ENCODE measurements at places on chromosomes 5 and 9.
A peak's percentile ranks its signal among the peaks of the same experiment; 100 is the strongest.

DNA sequence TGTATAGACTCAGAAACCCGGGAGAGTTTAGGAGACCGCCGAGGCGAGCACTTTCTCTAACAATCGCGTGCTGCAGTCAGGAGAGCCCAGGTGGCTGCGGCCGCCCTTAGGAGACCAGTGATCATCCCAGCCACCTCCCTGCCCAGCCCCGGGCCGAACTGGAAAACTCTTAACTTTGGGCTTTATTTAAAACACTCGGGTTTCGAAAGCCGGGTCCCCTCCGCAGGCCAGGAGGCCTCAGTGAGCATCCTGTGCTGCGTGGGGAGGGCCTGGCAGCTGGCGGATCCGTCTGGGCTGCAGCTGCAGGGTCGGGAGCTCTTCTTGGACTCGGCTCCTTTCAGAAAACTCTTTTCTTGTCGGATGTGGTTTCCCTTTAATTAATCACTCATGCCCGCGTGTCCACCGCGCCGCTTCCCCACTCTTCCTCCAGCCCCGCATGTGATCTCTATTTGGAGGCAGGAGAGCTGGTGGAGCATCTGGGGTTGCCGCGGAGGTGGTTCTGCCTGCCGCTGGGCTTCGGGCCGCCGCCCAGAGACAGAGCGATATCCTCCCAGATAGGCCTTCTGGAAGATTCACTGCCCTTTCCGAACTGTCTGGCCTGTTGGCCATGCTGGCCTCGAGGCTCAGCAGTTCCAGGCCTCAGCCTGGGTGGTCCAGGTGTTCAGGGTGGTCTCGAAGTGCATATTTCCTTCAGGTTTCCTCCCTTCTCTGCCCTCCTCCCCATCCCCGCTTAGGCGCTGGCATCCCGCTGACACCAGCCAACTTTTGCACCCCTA lies 59.5 kb downstream of the TMEM174 start:
- no peak for DNase-seq

- no peak for DNase-seq
Measured at GRCh38 chr5:118857700-118858099, 130.6 kb downstream of the DTWD2 start.

DNA sequence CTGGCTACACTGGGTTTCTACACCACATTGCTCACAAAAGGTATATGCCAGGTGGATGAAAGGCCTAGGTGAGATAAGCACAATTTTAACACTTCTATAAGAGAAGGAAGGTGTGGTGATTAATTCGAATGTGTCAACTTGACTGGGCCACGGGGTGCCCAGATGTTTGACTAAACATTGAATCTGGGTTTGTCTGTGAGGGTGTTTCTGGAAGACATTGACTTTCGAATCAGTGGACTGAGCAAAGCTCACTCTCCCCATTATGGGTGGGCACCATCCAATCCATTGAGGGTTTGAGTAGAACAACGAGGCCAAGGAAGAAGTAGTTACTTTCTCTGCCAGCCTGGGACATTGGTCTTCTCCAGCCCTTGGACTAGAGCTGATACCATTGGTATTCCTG lies 78.2 kb upstream of the COL5A1 start:
- no peak for DNase-seq

GRCh38 chr5:149546974-149547373 lies 4.3 kb downstream of the CSNK1A1 start:
- DNase-seq: no peak

- DNase-seq: peak; percentile 17
Measured at GRCh38 chr9:113299800-113300292, 3.3 kb downstream of the RNF183 start.

- DNase-seq: no peak
Measured at GRCh38 chr9:7608261-7608660, 191.3 kb downstream of the DMAC1 start.

- DNase-seq: peak; percentile 1
Measured at GRCh38 chr5:27906931-27907601, 868.7 kb upstream of the CDH9 start.

- DNase-seq: no peak
Measured at GRCh38 chr5:179470201-179470600, 80.2 kb upstream of the RUFY1 start.

- no peak for DNase-seq
Measured at GRCh38 chr5:139664727-139665351, 16.7 kb downstream of the CXXC5 start.

DNA sequence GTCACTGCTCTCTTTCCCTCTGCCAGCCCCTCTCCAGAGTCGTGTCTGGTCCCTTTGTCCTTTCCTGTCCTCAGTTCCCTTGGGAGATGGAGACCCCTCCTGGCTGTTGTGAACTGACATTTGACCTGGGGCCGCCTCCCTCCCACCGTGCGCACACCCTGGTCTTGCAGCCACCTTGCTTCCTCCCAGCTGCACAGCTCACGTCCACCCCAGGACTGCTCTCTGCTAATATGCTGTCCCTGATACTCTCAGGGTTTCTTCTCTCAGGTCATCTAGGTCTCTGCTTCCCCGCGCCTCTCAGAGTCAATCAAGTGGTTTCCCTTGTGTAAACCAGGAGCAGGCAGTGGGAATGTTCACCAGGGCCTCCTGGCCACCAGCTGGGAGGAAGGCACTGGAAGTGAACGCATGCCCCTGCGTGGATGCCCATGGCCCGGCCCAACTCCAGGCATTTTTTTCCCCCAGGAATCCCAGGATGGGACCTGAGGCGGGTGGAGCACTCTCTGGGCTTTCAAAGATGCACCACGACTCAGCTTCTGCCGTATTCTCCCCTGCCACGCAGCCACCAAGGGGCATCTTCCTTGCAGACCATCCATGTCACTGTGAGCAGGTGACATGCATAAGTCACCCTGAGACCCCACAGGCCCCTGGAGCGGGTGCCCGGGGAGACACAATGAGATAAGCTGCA lies 142.4 kb downstream of the OLFM1 start:
- no peak for DNase-seq

GRCh38 chr5:107516452-107517184 lies 154.1 kb downstream of the EFNA5 start:
- peak; percentile 35 for DNase-seq

DNA sequence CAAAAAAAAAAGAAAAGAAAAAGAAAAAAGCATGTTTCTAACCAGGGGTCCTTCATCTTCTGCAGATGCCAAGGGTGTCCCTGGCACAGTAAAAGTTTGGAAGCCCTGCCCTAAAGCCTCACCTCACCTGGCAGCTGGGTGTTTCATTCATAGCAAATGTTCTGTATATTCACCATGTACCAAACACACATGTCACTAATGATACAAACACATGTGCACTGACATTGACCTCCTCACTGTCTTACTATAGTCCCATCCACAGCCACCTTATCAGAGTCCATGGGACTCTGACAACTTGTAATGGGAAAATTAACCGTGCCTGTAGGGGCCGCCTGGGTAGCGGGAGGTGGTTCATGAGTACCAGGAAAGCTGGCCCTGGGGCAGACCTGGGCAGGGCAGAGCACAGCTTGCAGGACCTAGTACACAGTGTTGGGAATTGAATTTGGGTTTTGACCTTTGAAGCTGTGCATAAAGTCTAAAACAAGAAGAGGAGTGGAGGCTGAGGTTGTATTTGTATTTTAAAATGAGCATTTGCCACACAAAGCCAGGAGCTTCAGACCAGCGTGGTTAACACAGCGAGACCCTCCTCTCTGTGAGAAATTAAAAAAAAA lies 6.4 kb upstream of the MGAT4B start:
- DNase-seq: no peak

DNA sequence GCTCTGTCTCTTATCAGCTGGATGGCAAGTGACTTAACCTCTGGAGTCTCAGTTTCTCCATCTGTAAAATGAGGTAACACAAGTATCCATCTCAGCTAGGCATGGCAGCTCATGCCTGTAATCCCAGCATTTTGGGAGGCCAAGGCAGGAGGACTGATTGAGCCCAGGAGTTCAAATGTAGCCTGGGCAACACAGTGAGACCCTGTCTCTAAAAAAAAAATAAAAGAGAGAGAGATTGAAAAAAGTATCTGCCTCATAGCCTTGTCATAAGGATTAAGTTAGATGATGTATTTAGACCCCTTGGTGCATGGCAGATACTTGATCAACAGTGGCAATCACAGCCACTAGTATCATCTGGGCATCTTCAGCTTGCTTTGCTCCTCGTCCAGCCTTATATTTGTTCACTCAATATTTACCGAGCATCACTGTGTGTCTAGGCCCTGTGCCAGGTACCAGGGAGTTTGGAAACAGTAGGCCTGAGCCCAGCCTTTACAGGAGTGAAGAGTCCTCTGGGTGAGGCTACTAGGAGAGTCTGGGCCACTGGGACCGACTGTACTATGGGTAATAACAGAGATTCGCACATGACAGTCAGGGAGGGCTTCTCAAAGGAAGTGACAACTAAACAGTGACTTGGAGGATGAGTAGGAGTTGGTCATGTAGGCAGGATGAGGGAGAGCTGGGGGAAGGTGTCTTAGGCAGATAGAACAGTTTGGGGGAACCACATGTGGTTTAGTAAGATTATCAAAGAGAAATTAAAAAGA lies 34.2 kb downstream of the CORO2A start:
- DNase-seq: no peak

DNA sequence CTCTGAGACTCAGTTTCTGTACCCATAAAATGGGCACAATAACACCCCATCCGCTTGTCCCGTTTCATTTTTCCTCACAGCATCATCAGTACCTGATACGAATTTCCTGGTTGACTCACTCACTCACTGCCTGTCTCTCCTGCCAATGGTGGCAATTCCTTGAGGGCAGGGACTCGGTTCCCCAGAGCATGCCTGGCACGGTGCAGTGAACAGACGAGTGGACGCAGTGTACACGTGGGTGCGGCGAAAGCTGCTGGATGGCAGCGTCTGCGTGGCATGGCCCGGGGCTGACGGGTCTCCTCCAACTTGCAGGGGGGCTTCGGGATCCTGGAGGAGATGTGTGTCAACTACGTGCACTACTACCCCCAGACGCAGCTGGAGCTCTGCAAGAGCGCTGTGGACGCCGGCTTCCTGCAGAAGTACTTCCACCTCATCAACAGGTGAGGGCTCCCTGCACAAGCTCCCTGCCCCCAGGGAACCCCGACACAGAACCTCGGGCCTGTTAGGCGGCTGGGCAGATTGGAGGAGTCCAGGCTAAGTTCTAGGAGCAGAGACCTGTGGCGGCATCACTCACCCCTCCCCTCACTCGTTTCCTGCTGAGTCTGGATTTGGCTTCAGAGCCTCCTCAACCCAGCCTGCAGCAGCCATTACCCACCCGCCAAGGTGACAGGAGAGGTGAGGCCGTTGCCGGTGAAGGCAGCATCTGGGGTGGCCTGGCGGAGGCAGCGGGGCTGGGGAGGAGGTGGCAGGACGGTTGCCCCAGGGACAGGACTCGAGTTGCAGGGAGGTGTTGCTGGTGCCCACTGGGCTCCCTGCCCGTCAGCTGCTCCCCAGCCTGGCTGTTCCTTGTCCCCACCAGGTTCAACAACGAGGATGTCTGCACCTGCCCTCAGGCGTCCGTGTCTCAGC lies 20.3 kb downstream of the DBH start:
- no peak for DNase-seq

DNA sequence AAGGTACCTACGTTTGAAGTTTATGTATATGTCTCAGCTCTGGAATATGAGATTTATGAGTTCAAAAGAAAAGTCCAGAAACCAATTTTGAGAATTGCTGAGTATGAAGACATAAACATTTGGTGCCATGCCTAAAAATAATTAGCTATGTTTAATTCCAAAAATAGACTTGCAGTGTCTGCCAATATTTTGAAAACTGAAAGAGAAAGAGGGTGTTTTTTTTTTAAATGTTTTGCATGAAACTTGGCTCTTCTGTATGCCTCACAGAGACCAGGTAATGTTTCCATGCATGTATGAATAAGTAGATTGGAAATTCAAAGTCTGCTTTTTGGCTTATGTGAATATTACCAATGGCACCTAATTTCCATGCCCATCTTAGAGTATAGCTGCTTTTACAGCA lies 634.4 kb upstream of the C9orf72 start:
- DNase-seq: no peak

GRCh38 chr9:80143899-80144298 lies 572.1 kb downstream of the TLE4 start:
- DNase-seq: no peak

GRCh38 chr5:112186401-112186990 lies 232.6 kb downstream of the EPB41L4A start:
- peak; percentile 54 for DNase-seq

DNA sequence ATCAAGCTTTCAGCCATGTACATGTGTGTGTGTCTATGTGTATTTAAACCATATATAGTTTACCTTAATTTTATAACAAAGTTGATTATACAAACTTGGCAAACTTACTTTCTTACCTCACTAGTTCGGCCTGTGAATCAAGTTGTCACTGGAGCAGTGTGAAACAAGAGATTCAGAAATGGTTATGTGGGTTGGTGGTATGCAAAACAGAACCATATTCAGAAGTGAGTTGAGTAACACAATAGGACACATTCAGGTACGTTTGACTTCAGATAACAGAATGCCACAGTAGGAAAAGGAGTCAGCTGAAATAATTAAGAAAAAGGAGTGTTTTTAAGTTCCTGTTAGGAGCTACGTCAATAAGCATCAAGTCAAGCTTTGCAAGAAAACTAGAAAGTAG lies 21.5 kb downstream of the XPA start:
- DNase-seq: no peak

GRCh38 chr9:97577051-97577450 lies 56.1 kb downstream of the TSTD2 start:
- DNase-seq: no peak

DNA sequence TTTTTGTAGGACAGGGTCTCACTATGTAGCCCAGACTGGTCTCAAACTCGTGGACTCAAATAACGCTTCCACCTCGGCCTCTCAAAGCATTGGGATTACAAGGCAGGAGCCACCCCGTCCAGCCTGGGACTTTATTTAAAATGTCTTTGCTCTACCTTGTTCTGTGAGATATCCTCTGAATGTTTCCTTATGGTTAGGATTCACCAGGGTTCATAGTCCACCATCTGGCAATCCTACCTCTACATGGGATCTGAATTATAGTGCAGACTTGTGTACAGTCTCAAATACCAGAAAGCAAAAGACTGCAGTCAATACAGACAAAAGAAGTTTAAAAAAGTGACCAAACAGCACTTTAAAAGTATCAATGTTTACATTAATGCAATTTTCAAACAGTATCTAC lies 10.1 kb downstream of the ISCA1 start:
- DNase-seq: no peak

DNA sequence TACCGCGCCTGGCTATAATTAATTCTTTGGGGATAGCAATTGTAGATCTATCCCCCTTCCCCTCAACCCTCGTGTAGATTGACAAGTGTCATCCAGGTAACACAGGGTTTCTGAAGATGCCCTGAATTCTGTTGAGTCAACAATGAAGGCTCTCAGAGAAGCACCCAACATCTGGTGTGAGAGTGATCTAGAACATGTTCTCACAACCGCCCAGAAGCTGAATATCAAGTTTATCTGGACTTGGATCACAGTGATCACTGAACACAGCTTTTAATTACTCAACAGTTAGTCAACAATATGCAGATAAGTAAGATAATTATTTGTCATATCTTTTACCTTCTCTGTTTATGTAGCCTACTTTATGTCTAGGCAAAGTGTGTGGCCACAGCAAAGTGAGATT lies 204.2 kb upstream of the RGMB start:
- no peak for DNase-seq

- DNase-seq: peak; percentile 69
Measured at GRCh38 chr5:127934791-127935256, 148.7 kb upstream of the SLC12A2 start.

GRCh38 chr5:139566611-139567010 lies 5.5 kb downstream of the UBE2D2 start:
- DNase-seq: no peak

GRCh38 chr9:95025213-95026147 lies 292.0 kb downstream of the FANCC start:
- DNase-seq: peak; percentile 94

GRCh38 chr9:111598733-111599091 lies 735 bp downstream of the PTGR1 start:
- peak; percentile 11 for DNase-seq
